ENCODE measurements at places on chromosomes 1 and 21.

- no peak for DNase-seq
These were observed 3.7 kb downstream of the MATN1 start for GRCh38 chr1:30719406-30720270.

- no peak for DNase-seq
These were observed 22.8 kb downstream of the PPFIA4 start for GRCh38 chr1:203049077-203049476.

- no peak for DNase-seq
These were observed 100.3 kb downstream of the ATG4C start for GRCh38 chr1:62884156-62884740.

GRCh38 chr21:41251961-41252642, 64.5 kb upstream of the FAM3B start:
- DNase-seq, result no peak

DNA sequence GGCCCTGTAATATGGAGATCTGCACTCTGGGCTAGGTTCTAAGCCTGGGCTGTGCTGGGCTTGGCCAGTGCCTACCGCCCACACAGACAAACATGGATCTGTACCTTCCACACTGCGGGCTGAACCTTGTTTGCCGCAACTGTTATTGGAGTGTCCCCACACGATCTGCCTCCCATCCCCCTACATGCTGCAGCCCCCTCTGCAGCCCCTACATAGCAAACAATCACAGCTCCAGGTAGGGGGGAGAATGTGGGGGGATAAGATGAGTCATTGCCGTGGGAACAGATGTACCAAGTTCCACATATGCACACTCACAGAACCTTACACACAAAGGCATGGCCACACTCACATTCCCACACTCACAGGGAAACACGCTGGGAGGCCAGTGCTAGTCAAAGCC, 2.1 kb upstream of the HCRTR1 start:
- DNase-seq, result no peak

Data from activated CD4-positive, alpha-beta T cell treated with anti-CD3 and anti-CD28 coated beads for 1 hour (primary cell).